ENCODE measurements at places on chromosomes 4 and X.

DNA sequence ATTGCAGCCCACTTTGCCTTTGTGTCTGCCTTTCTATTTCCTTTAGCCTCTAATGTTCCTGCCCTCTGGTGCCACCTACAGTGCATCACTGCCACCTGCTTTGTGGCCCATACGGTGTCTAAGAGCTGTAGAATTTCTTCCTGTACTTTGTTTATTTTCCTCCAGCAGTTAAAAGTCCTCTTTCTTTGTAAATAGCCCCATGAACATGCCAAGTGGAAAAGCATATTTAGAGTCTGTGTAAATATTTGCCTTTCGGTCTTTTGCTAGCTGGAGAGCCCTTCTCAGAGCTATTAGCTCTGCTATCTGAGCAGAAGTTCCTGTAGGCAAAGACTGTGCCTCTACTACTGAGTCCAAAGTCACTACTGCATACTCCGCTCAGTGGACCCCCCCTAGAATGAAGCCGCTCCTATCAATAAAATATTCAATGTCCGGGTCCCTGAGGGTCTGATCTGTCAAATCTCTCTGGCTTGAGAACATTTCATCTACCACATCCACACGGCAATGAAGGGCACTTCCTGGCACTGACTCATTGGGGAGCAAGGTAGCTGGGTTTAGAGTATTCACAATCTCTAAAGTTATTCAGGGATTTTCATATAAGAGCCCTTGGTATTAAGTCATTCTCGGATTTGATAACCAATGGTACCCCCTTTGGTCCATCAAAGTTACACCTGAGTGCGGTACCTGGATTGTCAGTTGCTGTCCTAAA lies 36.3 kb downstream of the SULT1E1 start:
- peak; percentile 33 for DNase-seq

DNA sequence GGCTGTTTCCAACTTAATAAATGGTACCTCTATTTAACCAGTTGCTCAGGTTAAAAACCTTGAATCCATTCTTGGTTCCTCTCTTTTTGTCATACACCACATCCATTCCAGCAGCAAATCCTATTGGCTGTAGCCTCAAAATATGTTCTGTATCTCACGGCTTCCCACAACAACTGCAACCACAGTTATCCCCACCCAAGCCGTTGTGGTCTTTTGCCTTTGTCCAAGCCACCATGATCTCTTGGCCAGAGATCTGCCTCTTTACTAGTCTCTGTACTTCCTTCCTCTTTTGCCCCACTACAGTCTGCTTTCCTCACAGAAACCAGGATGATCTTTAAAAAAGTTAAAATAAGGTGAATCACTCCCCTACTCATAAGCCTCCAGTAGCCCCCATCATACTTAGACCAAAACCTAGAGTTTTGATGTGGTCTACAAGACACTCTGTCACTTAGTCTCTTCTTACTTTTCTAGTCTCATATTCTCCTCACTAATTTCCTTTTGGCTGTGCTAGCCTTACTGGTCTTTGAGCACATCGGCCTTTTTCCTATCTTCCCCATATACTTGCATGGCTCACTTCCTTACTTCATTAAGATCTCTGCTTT lies 10.3 kb downstream of the MAOA start:
- no peak for DNase-seq

DNA sequence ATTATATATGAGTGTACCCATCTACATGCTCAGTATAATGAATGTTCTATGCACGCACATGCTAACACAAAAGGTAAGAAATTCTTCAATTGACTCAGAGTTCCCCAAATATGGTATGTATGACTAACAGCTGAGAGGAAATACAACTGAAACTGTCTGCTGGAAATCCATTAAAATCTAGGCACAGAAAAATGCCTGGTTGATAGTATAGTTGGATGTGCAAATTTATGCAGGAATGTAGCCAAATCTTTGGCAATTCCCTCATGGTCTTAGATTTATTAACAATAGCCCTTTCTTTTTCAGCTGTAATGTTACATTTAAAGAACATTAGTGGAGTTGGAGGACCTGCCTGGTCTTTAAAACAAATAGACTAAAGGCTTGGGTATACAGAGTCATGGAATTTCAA lies 5.5 kb downstream of the CAMK2D start:
- DNase-seq, result no peak

DNA sequence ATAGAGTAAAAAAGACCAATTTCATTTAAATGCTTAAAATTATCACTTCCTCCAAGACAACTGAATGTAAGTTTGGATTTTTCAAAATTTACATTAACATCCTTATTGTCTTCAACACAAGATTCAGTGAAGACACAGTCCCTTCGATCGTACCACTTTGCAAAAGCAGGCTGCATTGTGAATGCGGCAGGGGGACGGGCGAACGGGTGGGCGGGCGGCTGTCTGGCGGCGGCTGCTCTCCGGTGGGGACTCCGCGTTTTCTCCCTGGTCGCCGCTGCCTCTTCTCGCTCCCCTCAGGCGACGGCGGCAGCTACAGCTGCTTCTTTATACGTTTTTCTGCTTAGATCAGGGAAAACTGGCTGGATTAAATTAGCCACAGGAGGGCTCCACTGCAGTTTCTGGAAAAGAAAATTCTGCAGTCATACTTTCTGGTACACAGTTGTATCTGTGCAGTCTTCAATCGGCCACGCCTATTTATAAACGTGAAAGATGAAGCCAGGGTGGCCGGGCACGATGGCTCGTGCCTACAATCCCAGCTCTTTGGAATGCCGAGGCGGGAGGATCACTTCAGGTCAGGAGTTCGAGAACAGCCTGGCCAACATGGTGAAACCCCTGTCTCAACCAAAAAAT lies 33.9 kb upstream of the HPF1 start:
- no peak for DNase-seq

- DNase-seq, result no peak
Measured at GRCh38 chr4:169741569-169741968, 16.2 kb downstream of the HPF1 start.

DNA sequence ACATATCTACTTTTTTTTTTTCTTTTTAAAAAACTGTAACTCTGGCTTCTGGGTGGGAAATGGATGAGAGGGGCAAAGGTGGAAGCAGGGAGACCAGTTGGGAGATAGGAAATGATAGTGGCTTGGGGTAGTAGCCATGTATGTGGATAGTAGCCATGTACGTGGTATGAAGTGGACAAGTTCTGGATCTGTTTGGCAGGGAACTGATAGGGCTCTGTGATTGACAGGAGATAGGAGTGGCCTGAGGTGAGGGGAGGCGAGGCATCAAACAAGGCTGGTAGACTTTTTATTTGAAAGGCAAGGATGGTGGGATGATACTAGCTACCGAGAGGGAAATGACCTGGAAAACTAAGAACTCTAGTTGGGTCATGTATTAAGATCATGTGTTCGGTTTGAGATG lies 117.8 kb downstream of the AFF1 start:
- DNase-seq, result no peak

DNA sequence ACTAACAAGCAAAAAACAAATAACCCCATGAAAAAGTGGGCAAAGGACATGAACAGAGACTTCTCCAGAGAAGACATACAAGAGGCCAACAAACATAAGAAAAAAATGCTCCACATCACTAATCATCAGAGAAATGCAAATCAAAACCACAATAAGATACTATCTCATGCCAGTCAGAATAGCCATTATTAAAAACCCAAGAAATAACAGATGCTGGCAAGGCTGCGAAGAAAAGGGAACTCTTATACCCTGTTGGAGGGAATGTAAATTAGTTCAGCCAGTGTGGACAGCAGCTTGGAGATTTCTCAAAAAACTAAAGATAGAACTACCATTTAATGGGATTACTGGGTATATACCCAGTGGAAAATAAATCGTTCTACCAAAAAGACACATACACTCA lies 79.6 kb downstream of the MAPK10 start:
- no peak for DNase-seq

- no peak for DNase-seq
Measured at GRCh38 chr4:110988722-110989121, 365.8 kb upstream of the PITX2 start.

GRCh38 chrX:35046660-35047296 lies 104.2 kb downstream of the FAM47B start:
- no peak for DNase-seq

Data from T follicular helper cell (primary cell).